ENCODE measurements at places on chromosomes 7 and 10.

DNA sequence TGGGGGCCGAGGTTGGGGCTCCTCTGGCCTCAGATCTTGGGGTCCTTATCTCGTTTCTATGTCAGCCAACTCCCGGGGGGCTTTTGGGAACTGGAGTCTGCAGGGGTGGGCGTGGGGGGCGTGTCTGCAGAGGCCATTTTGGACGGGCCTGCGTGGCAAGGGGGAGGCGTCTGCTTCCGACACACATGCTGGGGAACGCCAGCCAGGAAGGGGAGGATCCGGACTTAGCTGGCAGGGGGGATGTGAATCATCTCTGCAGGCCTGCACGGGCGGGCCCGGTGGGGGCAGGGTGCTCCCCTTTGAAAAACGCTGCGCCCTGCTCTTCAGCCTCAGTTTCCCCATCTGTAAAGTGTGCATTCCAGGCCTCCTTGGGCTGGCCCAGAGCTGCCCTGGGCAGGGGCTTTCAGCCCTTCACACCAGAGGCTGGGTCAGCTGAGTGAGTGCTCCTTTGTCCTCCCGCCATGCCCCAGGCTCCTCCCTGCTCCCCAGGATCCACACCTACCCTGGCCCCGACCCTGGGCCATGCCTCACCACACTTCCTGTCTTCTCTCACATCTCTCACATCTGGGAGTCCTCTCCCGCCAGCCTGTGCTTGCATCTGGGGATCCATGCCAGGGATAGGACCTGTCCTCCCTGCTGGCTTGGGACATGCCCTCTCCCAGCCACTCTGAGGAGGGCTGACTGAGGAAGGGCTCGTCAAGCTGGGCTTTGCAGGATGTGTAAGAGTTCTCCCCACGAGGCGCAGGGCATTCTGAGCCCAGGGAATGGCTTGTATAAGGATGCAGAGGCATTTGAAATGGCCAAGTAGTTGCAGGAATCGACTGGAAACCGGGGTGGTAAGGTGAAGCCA is 172.6 kb upstream of the TNRC18 start:
- peak overlapping the region; percentile 78 for H3K27ac ChIP-seq
- H3K27me3 ChIP-seq = no peaks in the 10 kb centered on the region
- DNase-seq = peak; percentile 94
- peak overlapping the region; percentile 88 for H3K4me3 ChIP-seq

DNA sequence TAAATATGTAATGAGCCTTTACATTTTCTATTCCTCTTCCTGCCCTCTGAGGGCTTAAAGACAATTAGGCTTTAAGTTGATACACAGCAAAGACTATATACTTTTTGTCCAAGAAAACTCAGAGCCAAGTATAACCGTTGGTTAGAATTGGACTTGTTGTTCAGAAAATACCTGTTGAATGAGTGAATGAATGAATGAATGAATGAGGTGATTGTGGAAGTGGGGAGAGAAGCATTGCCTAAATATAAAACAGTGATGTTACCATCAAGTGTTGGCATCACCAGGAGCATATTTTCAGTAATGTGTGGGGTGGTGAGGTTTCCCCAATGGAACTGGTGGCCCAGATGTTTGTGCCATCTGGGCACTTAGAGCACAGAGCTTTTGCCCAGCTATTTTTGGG is 106.9 kb downstream of the AOAH start:
- no peaks in the 10 kb centered on the region for H3K36me3 ChIP-seq
- no peaks in the 10 kb centered on the region for H3K4me1 ChIP-seq
- no peak overlapping the region for H3K27ac ChIP-seq
- H3K4me3 ChIP-seq = no peak overlapping the region
- DNase-seq = no peak

- DNase-seq = no peak
- no peaks in the 10 kb centered on the region for H3K36me3 ChIP-seq
- no peak overlapping the region for H3K4me3 ChIP-seq
- H3K4me1 ChIP-seq = no peaks in the 10 kb centered on the region
Measured at GRCh38 chr10:75916906-75917305, 485.5 kb downstream of the LRMDA start.

DNA sequence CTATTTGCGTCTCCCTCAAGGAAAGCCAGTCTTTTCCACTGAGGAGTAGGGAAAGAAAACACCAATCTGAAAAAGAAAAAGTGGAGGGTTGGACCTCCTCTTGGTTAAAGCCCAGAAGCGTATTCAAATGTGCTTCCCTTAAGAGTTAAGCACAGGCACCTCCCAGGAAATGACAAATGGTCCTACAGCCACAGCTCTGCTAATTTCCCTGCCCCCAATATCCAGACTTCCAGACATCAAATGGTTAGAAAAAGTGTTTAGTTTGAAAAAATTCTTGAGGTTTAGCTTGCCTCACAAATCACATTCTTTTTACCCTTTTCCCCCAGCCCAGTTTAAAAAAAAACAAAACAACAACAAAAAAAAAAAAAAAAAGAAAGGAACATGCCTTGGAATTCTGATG is 19.0 kb upstream of the COL1A2 start:
- DNase-seq = peak; percentile 99
- peak overlapping the region; percentile 38 for H3K4me3 ChIP-seq
- no peaks in the 10 kb centered on the region for H3K36me3 ChIP-seq
- no peaks in the 10 kb centered on the region for H3K27me3 ChIP-seq

DNA sequence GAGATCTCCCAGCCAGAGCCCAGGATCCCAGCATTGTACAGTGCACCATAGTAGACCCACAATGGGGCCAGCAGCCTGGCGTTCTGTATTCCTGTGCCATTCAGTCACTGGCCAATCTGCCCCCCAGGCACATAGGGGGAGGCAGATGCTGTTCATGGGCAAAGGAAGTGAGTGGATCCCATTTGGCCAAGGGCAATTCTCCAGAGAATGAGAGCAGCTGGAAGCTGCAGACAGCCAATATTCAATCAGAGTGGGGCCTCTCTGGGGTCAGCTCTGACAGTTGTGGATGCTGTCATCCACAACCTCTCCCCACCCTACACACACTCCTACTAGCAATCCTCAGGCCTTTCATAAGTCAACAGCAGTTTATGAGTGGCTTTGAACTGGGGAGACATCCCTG is 17.5 kb downstream of the STEAP1B start:
- H3K27ac ChIP-seq = no peak overlapping the region
- H3K36me3 ChIP-seq = no peaks in the 10 kb centered on the region
- no peak for DNase-seq
- no peak overlapping the region for H3K4me3 ChIP-seq
